ENCODE measurements at places on chromosomes 5 and 9. TPM values are rescaled to one million over a fixed set of nuclear protein-coding genes. Genes with fewer than 3 reads are reported as not detected.

- DNase-seq, result no peak
These were observed 19.0 kb downstream of the HNRNPK start for GRCh38 chr9:83960991-83961390.

GRCh38 chr5:32304622-32305021, 8.1 kb downstream of the MTMR12 start:
- no peak for DNase-seq

Gene CAMLG
- total RNA-seq, result 19.8 TPM

Gene PCDHB4
- 2.2 TPM for total RNA-seq

- DNase-seq, result no peak
These were observed 69.0 kb upstream of the ZSWIM6 start for GRCh38 chr5:61263072-61263471.

DNA sequence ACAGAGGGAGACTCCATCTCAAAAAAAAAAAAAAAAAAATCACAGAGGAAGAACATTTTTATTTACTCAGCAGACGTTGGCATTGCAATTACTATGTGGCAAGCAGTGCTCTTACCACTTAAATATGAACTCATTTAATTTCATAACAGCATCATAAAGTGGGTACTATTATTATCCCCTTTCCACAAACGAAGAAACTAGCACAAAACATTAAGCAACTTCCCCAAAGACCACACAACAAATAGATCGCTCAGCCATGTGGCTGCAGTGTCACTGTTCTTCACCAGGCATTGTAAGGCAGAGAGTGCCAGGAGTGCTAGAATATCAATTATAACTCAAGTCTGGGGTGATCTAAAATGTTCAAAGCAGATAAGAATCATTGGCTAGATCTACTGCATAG, 69.8 kb upstream of the PLPP6 start:
- no peak for DNase-seq

DNA sequence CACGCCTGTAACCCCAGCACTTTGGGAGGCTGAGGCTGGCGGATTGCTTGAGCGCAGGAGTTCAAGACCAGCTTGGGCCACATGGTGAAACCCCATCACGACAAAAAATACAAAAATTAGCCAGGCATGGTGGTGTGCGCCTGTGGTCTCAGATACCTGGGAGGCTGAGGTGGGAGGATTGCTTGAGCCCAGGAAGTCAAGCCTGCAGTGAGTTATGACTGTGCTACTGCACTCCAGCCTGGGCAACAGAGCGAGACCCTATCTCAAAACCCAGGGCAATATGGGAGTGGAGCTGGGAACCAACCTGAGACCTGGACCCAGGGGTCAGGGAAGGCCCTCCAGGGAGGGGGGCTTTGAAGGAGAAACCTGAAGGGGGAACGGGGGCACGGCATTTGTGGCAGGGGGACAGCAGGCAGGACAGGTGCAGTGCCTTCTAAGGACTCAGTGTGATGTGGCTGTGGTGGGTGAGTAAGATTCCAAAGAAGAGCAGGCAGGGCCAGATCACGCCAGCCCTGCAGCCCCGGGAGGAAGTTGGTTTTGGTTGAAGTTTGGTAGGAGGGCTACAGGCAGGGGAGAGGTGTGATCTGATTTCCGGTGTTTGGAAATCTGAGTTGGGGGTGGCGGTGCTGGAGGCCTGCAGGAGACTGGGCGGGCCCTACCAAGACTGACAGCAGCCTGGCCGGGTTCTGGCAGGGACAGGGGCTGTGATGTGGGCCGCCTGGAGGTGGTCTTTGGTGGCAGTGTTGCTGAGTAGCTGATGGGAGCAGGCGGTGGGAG, 46.2 kb downstream of the NTNG2 start:
- DNase-seq, result no peak

Data from ureter (tissue), 1 donor.